ENCODE measurements at places on chromosomes 6 and 20.

- DNase-seq = peak; percentile 79
These were observed 9.6 kb downstream of the MOXD1 start for GRCh38 chr6:132391391-132392269.

- no peak for DNase-seq
These were observed 203.0 kb downstream of the SAMD5 start for GRCh38 chr6:147711476-147711875.

- DNase-seq = no peak
These were observed 157.8 kb downstream of the ARID1B start for GRCh38 chr6:156935000-156935399.

- no peak for DNase-seq
These were observed 581.7 kb upstream of the JAG1 start for GRCh38 chr20:11255455-11255854.

GRCh38 chr6:162852840-162853577 lies 125.2 kb downstream of the PACRG start:
- no peak for DNase-seq

DNA sequence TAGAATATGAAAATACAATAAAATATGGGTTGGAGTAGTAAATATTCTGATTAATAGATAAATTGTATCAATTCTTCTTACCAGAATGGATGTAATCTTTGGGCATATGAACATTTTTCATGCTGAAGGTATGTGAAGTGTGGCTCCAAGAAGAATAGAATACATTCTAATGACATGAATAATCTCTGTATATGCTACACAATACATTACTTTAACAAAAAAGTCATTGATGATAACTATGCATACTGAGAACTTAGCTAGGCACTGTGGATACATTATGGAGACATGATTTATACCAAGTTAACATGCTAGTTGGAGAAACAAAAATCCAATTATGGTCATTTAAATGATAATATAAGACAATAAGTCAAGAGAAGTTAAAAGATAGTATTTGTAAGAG lies 62.7 kb upstream of the HDAC2 start:
- no peak for DNase-seq

DNA sequence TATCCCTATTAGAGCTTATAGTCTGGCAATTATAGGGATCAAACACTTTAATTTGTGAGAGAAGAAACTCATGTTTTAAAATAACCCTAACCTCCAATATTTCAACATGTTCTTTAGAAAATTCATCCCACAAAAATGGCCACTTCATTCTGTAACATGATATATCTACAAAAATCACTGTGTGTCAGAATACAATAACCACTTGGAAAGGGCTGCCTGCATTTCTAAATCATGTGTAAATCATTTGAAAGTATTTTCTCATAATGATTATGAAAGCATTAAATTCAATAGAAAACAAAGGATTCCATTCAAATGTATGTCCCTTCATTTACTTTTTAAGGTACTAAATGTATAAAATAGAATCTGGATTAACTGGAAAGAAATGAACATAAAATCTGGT lies 101.4 kb upstream of the NHSL1 start:
- no peak for DNase-seq

DNA sequence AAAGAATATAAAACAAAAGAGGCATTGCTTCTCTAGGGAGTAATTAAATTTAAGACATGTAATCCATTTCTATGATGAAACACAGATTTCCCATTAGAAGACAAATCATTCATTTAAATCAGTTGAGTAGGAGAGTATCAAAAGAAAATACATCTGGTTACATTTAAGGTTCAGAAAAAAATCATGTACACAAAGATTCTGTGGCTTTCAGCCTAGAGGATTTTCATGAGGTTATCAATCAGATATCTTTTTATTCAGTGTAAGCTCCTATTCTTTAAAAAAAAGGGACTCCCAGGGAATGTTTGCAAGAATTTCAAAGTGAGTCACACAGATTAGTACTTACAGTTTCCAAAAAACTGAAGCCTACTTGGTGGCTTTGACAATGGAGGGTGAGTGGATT lies 24.9 kb downstream of the COL21A1 start:
- DNase-seq = no peak

GRCh38 chr6:121999456-122000065 lies 399.9 kb upstream of the HSF2 start:
- DNase-seq = no peak

GRCh38 chr20:9572670-9573069 lies 58.3 kb downstream of the LAMP5 start:
- no peak for DNase-seq

Measured in kidney tubule cell (primary cell).